H9 (cell line): ENCODE measurements at places on chromosomes 1 and 21.

- DNase-seq, result no peak
Measured at GRCh38 chr1:63634471-63634870, 41.3 kb downstream of the PGM1 start.

- no peak for DNase-seq
Measured at GRCh38 chr1:2291577-2291976, 63.5 kb downstream of the SKI start.

DNA sequence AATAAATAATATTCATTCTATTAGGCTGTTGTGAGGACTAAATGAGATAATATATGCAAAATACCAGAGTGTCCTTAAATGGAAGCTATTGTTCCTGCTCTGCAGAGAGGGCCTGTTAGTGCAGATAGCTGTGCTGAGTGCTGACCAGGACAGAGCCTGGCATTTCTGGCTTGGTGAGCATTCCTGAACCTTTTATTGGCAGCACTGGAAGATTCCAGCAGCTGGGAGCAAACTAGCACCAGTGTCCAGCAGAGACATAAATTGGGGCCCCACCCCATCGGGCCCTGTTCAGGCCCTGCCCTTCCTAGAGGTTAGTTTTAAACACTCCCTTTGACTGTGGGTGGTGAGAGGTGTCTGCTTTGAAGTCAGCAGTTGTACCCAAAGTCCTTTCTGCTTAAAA, 85.9 kb upstream of the GADD45A start:
- no peak for DNase-seq

DNA sequence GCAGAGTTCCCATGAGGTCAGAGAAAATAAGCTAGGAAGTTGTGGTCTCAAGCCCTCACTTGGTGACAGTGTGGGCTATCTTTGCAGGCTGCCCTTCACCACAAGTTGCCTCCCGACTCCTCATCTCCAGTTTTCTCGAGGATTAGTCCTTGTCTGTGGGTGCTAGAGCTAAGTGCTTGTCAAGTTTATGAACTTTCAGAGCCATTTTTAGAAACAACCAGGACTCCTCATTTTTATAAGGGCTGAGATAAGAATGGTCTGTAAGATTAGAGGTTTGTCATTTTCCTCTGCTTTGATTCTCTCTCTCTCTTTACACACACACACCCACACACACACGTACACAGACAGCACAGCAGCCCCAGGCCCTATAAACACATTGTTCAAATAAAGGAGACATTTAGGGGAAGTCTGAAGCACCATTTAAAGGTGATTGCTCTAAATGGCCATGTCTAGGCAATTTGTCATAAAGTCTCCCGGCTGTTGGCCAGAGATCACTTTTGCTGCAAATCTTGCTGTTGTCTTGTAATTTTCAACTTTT, 127.2 kb downstream of the LACTBL1 start:
- DNase-seq, result no peak

- DNase-seq, result no peak
Measured at GRCh38 chr1:214967865-214968575, 114.5 kb upstream of the KCNK2 start.

- DNase-seq, result no peak
Measured at GRCh38 chr21:21715266-21715969, 717.2 kb downstream of the NCAM2 start.
